Inflammatory macrophage treated with lipopolysaccharide for 4 hours (primary cell): ENCODE measurements at places on chromosomes 1 and 21.

- DNase-seq = no peak
Observed at GRCh38 chr1:222263791-222264190, 284.1 kb downstream of the HHIPL2 start.

- no peak for DNase-seq
Observed at GRCh38 chr1:3515774-3516480, 61.5 kb downstream of the ARHGEF16 start.

DNA sequence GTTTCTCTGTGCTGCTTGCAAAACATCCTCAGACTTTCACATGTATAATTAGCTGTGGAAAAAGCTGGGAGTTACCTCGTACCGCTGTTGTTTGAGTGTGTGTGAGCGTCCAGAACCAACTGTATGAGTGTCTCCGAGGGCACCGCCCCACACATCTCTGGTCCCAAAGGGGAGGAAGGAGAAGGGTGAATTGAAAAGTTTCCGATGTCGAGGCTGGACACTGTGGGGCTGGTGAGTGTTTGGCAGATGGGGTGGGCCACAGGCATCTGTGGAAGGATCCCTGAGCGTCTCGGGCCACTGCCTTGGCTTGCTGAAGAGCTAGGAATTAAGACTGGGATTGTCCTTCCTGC lies 1.2 kb downstream of the ATP2B4 start:
- peak; percentile 29 for DNase-seq

GRCh38 chr21:43467785-43468184 lies 40.9 kb upstream of the SIK1 start:
- DNase-seq = no peak

DNA sequence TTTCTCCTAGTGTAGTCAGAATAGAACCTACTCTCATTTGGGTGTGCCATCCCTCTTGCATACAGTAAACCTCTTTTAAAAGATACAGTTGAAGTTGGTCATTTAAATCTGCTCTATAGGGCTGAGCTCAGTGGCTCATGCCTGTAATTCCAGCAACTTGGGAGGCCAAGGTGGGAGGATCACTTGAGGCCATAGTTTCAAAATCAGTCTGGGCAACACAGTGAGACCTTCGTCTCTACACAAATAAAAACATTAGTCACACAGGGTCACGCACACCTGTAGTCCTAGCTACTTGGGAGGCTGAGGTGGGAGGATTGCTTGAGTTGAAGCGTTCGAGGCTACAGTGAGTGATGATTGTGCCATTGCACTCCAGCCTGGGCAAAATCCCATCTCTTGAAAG lies 183.8 kb downstream of the LHX8 start:
- no peak for DNase-seq

- peak; percentile 44 for DNase-seq
Observed at GRCh38 chr1:226044514-226045101, 17.9 kb upstream of the H3-3A start.

DNA sequence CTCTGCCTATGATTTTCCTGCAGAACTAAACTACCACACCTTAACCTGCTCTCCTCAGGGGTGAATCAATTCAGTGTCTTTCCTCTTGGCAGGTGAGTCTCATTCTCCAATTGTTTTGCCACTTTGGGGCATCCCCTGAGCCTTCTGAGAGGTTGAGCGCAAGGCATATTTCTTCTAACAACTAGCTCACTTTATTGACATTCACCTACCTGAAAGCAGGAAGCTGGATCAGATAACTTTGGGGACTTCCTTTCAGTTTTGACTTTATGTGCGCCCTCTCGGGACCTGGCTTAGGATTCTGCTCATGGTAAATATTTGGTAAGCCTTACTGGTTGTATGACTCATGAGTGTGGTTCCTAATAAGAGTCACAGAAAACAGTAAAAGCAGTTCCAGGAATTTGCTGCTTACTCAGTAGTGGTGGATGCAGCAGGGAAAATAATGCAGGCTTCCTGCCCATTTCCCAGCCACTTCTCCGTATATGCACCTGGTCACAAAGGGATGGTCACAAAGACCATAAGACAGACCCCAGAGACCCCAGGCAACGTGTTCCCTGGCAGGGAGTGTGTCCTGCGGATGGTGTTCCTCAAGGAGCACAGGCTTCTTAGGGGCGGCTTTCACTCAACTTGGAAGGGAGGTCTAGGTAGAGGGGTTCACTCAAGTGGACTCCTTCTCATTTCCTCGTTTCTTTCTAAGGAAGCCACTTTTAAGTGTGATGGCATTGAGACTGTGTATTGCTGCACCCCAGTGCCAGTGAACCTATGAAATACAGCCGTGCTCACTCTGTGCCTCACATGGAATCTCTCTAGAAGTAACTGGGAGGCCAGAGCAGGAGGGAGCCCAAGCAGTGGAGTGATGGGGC lies 22.0 kb upstream of the BATF3 start:
- DNase-seq = peak; percentile 54

DNA sequence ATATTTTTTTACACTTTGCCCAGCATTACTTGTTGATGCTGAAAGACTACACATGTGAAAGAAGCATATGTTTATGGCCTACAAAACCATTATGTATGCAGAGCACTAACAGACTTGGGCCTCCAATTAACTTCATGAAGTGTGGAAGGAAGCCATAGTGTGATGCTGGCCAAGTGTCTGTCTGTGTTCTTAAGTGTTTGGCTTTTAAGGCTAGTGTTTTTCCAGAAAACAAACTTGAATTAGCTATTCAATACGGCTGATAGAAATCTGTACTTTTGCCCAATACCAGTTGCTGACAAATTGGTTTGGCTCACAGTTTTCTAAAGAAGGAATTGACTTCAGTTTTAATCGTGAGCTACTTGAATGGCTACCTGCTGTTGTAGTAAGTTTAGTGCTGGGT lies 136.1 kb downstream of the ADGRL2 start:
- DNase-seq = no peak

GRCh38 chr1:26921126-26921539 lies 410 bp upstream of the NUDC start:
- DNase-seq = no peak
